Activated T-helper 1 cell treated with Interleukin-2 at 50 U/mL for 16 hours (primary cell): ENCODE measurements at places on chromosomes 1 and 21.

DNA sequence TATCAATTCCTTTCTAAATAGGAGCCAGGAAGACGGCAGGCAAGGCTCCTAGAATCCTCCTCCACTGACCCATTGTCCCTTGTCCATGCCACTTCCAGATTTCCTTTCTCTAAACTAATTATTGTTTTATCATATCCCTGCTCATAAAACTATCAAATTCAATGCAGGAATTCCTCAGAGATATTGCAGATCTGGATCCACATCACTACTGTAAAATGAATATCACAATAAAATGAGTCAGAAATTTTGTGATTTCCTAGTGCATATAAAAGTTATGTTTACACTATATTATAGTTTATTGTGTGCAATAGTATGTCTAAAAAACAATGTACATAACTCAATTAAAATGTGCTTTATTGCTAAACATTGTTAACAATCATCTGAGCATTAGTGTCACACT lies 498.7 kb upstream of the NEGR1 start:
- no peak for DNase-seq

GRCh38 chr1:167066333-167067122 lies 23.6 kb downstream of the GPA33 start:
- peak; percentile 60 for DNase-seq

GRCh38 chr21:34818662-34819158 lies 149.9 kb downstream of the CLIC6 start:
- no peak for DNase-seq

- no peak for DNase-seq
Observed at GRCh38 chr1:224168859-224169380, 14.1 kb upstream of the DEGS1 start.

GRCh38 chr1:8418301-8418700 lies 100.4 kb downstream of the SLC45A1 start:
- DNase-seq = no peak

DNA sequence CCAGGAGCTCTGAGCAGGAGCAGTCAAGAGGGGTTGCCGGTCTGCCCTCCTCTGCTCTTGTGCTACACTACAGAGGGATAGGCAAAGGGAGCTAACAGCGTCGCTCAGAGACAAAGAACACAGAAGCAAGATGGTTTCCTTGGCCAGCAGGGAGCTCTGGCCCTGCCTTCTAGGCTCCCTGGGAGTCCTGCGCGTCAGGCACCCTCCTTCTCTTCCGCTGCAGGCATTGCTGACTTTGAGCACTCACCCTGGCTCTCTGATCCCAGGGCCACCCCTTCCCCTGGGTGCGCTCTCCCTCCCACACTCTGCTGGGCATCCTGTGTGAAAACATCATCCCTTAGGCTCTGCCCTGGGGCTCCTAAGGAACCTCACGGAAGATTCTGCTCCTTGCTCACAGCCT lies 489 bp downstream of the TNNI1 start:
- DNase-seq = no peak

- no peak for DNase-seq
Observed at GRCh38 chr1:215517441-215517891, 49.6 kb upstream of the KCTD3 start.

GRCh38 chr1:183484254-183484653 lies 12.0 kb downstream of the SMG7 start:
- no peak for DNase-seq

DNA sequence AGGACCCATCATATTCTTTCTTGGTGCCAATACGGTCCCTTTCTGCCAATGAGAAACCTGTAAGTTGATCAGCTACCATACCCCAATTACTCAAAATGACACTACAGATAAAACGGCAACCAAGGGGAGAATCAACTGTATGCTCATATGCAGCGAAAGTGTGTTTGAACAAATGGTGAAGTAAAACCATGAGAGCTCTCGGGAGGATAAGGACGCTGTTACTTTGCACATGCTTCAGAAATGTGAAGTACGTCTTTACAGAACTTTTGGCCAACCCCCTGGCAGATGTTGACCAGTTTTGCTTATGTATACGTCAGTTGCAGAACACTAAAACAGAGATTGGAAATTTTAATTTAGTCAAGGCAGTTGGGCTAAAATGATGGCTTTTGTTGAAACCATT lies 79.6 kb downstream of the PROX1 start:
- no peak for DNase-seq

- DNase-seq = no peak
Observed at GRCh38 chr21:32921632-32922230, 104.0 kb upstream of the OLIG2 start.

GRCh38 chr1:151311589-151312331 lies 15.5 kb downstream of the PI4KB start:
- DNase-seq = peak; percentile 55

DNA sequence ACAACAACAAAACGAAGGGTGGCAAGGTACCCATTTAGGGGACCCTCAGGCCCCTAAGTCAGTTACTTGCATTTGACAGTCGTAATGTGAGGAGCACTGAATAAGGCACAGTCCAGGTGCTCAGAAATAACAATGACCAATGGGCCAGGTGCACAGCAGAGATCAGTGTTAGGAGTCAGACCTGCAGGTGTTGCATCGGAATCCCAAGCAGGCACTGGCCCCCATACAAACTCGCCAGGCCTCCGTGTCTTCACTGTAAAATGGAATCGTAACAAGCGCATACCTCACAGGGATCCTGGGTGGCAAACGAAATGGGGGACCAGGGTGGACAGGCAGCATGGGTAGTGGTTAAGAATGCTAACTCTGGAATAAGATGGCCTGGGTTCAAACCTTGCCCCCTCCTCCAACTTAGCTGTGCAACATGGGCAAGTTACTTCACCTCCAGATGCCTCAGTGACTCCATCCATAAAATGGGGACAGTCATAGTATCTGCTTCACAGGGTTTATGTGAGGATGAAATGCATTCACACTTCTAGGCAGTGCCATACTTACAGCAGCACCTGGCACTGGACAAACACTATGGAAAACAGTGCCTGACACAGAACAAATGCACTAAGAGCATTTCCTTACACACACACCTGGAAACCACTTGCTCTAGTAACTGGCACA lies 20.2 kb downstream of the RCAN1 start:
- no peak for DNase-seq

GRCh38 chr1:159218649-159219636 lies 14.3 kb downstream of the ACKR1 start:
- DNase-seq = no peak

- no peak for DNase-seq
Observed at GRCh38 chr1:193631306-193631705, 444.9 kb upstream of the B3GALT2 start.

DNA sequence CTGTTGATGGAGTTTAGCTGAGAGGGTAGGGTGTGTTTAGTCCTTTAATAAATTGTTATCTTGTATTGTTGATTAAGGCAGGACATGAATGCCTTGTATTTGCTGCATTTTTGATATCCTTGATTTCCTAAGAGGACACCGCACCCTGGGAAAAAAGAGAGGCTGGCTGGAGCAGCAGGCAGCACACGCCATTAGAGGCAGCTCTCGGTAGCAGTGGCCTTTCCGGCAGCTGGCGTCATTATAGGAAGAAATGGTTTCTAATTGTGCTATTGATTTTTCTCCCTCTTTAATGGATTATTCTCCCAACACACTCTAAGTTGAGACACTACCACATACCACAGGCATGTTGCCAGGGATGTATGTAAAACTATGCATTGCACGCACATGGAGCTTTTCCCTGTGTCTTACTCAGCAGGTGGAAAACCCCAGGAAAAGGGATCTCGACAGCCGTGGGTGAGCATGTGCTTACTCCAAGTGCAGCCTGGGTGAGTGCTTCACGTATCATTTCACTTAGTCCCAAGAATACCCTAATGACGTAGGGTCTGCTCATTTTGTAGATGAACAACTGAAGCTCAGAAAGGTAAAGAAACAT lies 440.4 kb upstream of the RUNX1 start:
- no peak for DNase-seq

GRCh38 chr1:90717665-90718410 lies 736 bp upstream of the BARHL2 start:
- no peak for DNase-seq

- DNase-seq = no peak
Observed at GRCh38 chr1:34684266-34684665, 70.6 kb upstream of the GJB5 start.

GRCh38 chr1:168330285-168330684 lies 49.6 kb downstream of the TBX19 start:
- DNase-seq = no peak

DNA sequence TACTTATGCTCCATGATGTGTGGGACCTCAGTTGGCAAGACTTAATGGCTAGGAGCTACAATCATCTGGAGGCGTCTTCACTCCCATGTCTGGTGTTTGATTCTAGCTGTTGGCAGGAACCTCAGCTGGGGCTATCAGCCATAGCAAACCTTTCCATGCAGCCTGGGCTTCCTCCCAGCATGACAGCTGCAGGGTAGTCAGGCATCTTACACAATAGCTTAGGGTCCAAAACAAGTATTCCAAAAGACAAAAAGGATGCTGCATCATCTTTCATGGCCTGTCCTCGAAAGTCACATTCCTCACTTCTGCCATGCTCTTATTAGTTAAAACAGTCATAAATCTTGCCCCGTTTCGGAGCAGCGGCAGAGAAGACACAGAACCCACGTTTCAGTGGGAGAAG lies 90.9 kb downstream of the LRRC8C start:
- no peak for DNase-seq

DNA sequence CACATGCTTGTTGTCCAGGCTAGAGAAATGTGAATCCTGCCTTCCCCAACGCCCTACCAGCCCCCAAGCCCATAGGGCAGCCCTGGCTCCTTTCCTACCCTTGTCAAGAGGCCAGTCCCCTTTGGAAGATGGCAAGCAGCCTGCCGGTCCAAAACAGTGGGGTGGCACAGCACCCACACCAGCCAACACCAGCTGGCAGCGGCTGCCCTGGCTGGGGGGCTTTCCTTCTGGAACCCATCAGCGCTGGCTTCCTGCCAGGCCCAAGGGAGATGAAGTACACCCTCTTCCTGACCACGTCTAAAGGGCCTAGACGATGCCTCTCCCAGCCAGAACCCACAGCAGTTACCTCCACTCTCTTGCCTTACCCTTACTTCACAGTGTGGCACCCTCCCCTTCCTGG lies 24.2 kb downstream of the KCNN3 start:
- no peak for DNase-seq

- DNase-seq = no peak
Observed at GRCh38 chr1:116257341-116257767, 115.7 kb upstream of the ATP1A1 start.
